ENCODE measurements at places on chromosomes 3 and 15.

DNA sequence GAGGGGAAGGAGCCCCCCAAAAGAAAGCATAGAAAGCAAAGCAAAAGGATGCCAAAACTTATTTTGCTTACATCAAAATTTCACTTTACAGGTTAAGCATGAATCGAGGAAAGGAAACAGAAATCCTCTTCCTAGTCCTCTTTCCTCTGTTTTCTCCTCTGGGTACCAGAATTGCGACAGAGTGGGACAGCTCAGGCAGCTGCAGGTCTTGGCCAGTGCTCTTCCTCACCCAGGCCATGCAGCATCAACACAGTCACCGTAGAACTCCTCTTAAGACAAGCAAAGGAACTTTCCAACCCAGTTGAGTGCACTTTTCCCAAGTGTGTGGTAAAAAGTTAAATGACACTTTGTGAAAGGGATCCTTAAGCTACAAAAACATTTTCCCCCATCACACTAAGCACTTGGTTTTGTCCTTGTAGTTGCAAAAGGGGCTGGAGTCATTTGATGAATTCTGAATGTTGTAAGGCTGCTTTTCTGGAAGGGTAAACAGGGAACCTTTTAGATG lies 45.9 kb upstream of the MEX3B start:
- DNase-seq: no peak

- DNase-seq: no peak
Measured at GRCh38 chr3:193943851-193944517, 192.0 kb upstream of the HES1 start.

- DNase-seq: no peak
Measured at GRCh38 chr15:78308422-78309032, 9.1 kb upstream of the SKIC8 start.

DNA sequence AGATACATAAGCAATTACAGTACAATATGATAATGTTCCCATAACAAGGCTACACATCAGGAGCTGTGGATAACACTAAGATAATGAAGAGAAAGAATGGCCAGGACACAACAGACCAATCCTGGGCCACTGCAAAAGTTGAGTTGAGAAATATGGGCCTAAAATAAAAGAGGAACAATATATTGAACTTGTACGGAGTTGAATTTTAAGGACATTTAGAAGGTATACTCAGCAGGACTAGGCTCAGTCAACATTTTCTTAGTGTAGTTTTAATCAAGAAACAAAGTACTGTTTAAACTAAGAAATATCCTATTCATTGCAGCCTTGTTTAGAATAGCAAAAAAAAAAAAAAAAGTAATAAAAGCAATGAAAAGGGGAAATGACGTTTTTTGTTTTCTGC lies 24.3 kb downstream of the HERC1 start:
- DNase-seq: no peak

- no peak for DNase-seq
Measured at GRCh38 chr3:195263925-195264600, 6.9 kb downstream of the XXYLT1 start.

DNA sequence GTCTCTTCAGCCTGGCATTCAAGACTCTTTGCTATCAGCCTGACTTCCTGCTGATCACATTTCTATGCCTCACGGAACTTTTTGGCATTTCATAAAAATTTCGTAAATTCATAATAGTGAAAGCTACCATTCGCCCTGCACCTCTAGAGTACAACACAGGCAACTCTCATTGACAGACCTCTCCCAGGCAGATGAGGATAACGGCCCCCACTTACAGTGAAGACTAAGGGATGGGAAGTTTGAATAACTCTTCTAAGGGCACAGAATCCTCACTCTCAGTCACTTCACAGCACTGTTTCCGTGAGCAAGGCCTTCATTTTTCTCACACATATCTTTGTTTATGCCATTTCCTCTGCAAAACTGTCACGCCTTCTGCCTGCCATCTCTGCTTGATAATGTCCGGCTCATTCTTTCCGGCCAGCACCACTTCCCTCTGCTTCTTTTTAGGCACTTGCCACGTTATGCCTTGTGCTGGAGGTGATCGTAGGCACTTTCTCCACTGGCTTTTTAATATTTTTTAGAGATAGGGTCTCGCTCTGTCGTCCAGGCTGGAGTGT lies 224.1 kb upstream of the HES1 start:
- no peak for DNase-seq

GRCh38 chr3:87627316-87627715 lies 350.9 kb upstream of the POU1F1 start:
- no peak for DNase-seq

DNA sequence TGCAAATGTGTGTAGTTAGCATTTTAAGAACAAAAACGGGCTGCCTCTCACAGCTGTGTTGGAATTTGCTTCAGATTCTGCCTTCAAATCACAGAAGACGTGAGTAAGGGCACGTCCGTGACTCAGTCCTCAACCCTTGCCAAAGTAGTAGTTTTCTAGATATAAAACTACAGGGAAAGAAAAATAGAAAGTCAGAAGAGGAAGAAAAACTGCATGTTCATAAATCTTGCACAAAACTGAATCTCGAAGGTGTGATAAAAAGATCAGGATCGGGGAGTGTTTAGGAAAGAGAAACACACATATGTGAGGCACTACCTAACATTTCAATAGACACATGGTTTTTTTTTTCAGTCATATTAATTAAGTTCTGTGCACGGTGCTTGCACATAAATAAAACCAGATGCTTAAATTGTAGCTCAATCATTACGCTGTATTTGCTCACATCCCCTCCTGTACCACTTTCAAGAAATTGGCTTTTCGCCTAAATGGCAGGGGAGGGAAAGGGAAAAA lies 71.7 kb downstream of the P3H2 start:
- DNase-seq: no peak

- no peak for DNase-seq
Measured at GRCh38 chr15:32041294-32041693, 11.0 kb downstream of the CHRNA7 start.

- no peak for DNase-seq
Measured at GRCh38 chr3:24829011-24829581, 334.4 kb upstream of the THRB start.

DNA sequence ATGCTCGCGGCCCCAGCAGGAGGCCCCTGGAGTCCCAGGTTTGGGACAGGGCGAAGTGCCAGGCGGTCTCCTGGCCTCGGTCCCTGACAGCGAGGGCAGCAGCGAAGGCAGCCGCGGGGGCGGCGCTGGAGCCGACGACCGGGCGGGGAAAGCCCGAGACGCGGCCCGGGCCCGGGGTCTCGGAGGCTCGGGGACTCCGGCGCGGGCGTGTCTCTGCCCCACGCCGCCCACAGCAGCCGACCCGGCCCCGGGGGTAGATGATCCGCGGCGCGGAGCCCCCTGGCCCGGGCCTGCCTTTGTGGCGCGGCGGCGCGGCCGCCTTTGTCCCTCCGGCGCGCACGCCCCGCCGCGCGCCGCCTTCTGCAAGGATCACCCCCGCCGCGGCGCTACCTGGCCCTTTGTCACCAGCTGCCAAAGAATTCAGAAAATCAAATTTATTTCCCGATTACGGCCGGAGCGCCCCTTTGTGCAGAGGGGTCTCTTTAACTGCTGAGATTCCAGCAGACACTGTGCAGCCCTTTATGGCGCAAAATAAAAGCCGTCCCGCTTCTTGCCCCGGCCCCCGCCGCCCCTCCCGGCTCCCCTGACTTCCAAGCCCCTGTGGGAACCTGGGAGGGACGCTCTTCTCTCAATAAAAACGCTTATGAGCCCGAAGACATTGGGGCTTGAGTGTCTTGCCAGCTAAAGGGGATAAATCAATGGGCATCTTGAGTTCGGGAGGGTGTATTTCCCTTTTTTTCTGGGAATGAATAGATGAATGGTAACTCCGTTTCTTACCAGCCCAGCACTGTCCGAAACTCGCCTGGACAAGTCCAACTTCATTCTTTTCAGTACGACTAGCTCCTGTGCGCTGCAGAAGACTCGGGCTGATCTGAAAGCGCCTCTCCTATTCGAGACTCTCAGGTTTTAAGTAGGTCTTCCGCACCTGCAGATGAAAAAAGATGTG lies 68.4 kb downstream of the HES1 start:
- no peak for DNase-seq

DNA sequence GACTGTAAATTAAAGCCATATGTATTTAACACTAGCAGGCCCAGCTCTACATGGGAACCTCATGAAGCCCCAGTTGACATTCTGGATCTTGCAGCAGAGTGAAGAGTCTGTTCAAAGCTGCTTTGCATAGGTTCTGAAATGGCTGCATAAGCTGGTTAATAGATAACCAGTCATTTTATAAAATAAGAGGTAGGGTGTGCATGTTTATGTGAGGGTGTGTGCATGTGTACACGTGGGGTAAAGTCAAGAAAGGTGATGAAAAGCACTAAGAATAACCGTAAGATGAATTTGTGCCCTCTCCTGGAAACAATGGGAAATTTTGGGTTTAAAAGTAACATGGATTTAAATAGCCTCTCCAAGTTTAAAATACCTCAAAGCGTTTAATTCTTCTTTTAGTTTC lies 33.0 kb downstream of the PAQR9 start:
- no peak for DNase-seq

GRCh38 chr15:76866008-76866407 lies 39.1 kb downstream of the SCAPER start:
- no peak for DNase-seq

DNA sequence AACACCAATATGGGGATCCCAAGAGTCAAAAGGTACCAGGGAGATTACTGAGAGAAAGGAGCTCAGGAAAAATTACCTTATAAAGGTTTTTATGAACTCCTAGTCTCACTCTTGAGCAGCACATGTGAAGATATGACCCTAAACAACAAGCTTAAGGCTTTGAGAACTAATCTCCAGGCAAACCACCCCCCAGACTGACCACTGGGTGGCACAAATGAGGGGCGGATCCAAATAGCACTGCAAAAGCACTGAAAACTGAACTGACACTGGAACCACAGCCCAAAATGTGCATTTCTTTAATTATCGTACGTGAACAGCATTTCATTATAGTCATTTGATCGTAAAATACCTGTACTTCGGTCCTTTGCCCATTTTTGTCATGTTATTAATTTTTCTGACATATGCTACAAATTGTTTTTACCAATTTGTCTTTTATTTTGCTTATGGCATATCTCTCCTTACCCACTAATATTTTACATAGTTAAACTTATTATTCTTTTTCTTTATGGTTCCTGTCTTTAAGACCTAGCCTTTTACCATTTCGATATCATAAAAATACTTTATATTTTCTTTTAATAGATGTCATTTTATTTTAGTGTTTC lies 31.5 kb upstream of the TFDP2 start:
- no peak for DNase-seq

- DNase-seq: no peak
Measured at GRCh38 chr3:73056014-73056844, 5.2 kb upstream of the EBLN2 start.

DNA sequence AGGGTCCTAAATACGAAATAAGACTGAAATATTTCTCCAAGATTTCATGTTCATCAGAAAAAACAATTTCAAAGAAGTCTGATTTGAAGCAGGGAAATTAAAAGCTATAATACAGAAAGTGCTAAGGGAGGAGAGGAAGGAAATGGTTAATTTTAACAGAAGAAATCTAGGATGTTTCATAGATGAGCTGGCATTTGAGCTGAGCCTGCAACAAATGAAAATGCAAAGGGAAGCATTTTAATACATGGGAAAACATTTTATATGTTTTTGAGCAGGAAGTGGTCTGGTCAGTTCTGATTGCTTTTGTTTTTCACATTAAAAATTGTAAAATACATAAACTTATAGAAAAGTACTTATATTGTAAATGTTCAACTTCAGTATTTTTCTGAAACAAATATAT lies 17.2 kb upstream of the RAP2B start:
- DNase-seq: no peak

DNA sequence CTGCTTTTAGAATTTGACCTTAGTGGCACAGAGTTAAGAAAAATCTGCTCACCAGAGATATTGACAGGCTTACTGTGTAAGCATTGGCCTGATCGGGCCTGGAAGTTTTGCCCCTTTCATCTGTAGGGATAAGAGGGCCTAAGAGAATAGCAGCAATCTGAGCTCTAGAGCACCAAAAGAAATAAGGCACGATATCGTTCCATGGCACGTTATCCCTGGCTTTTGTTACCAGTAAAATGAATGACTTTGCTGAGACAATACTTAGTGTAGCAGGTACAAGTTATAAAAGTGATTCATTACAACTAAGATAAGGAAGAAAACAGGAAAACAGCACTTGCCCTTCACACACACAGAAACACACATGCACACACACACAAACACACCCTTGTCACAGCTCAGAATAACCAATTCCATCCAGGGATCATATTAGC lies 5.0 kb downstream of the THBS1 start:
- DNase-seq: no peak

DNA sequence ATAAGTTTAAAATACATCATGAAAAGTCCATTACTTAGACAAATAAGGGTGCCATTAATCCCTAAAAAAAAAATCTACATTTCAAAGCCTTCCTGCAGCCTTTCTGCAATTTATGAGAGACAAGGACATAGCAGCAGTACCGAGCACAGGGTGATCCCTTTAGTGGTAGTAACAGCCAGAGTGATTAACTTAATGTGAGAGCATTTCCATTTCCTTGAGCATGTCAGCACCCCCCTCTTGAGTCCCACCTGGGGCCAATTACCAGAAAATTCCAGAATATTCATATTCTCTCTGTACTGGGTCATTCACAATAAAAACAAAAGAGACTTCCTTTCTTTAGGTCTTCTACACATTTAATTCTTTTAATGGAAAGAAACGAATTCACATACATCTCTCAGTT lies 546.9 kb upstream of the CCDC54 start:
- no peak for DNase-seq

DNA sequence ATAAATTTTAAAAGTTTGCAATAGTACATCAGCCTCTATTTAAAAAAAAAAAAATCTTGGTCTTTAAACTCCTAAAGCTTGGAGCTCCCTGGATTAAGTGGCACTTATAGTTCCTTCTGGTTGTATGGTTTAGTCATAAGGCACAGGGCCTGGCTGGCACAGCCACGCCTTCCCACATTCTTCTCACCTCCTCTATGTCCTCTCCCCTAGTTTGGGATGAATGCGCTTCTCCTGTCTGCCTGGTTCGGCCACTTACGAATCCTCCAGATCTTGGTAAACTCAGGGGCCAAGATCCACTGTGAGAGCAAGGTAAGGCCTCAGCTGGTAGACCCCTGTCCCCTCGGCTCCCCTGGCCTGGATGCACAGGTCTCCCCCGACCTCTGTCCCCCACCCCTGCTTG lies 10.0 kb downstream of the ANKDD1A start:
- no peak for DNase-seq

GRCh38 chr15:41988896-41989572 lies 16.7 kb upstream of the EHD4 start:
- no peak for DNase-seq

DNA sequence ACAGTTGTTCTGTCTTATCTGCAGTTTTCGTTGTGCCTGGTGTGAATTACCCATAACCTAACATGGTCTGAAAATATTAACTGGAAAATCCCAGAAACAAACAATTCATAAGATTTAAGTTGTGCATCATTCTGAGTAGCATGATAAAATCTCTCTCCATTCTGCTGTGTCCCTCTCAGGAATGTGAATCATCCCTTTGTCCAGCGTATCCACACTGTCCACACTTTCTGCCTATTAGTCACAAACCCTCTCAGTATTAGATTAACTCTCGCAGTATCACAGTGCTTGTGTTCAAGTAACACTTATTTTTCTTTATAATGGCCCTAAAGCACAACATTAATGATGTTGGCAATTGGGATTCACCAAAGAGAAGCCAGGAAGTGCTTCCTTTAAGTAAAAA lies 203.2 kb downstream of the CGGBP1 start:
- no peak for DNase-seq
